ENCODE measurements at places on chromosomes 5 and 9.

DNA sequence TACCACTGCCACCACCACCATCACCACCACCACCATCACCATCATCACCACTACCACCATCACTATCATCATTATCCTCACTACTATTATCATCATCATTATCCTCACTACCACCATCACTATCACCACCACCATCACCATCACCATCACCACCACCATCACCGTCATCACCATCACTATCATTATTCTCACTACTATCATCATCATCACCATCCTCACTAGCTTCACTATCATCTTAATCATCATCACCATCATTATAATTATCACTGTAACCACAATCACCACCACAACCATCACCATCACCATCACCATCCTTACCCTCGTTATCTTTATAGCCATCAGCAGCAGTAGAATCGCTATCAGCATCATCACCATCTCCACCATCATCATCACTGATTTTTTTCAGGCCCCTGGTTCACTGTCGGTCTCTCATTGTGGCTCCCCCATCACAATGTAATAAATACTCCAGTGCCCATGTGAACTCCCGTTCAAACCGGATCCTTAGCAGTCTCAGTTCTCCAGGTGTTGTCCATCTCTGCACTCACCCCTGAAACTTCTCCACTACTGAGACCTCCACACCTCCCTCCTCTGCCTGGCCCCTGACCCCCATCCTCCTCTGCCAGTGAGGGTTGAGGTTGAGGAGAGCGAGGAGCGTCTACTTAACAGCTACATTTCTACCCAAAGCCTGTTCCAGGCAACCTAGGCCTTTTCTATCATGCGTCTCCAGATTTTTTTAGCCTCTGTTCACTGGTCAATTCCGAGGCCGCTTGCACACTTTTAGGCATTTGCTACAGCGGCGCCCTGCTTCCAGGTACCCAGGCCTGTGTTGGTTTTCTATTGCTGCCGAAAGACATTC lies 238.2 kb downstream of the PBX3 start:
- DNase-seq: no peak

DNA sequence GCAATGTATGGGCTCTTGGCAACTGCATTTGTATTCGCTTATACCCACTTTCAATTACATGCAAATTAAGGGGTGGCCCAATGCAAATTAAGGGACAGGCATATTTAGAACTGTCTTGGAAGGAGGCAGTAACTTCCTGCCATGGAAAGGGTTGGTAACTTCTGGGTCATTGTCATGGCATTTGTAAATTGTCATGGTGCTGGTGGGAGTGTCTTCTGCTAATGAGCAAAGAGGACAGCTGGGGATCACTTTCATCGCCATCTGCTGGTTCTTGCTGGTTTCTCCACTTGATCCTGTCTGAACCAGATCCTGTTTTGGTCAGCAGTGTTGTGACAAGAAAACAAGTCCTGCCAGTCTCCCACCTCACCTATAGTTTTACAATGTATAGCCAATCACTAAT lies 23.3 kb upstream of the UGT3A2 start:
- no peak for DNase-seq

- DNase-seq: peak; percentile 64
Measured at GRCh38 chr5:123549256-123549904, 37.4 kb downstream of the CSNK1G3 start.

DNA sequence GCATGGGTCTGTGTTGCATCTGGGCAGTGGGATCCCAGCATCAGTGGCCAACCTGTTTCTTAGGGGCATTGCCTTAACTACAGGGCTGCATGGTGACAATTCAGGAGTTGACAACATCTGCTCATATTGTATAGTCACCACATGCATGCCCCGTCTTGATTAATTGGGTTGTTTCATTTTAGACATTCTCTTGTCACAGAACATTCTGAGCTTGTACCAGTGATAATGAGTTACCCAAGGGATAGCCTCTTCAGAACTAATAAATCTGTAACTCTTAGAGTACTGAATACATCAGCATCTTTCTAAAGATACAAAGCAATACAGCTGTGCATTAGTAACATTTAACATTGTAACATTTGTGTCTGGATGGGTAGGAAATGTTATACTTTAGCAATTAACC lies 426.5 kb upstream of the CD180 start:
- DNase-seq: no peak

GRCh38 chr5:14134083-14134482 lies 9.1 kb upstream of the TRIO start:
- no peak for DNase-seq

- no peak for DNase-seq
Measured at GRCh38 chr5:122263352-122264030, 48.5 kb upstream of the SNCAIP start.

DNA sequence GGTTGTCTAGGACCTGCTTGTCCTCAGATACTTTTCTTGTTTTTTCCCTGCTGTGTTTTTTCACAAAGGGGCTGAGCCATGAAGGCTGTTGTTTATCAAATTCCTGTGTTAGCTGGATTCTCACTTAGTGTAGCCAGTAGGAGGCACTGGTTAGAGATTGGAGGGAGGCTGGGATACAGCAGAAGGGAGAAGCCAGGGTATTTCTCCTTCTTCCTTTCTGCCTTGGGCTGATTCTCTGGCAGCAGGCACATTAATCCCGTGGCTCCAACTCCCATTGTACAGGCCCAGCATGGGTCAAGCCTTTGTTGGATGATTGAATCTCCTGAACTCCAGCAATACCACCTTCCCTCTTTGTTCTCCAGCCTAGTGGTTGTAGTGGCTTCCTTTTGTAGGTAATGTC lies 46.4 kb upstream of the FAM170A start:
- DNase-seq: no peak

DNA sequence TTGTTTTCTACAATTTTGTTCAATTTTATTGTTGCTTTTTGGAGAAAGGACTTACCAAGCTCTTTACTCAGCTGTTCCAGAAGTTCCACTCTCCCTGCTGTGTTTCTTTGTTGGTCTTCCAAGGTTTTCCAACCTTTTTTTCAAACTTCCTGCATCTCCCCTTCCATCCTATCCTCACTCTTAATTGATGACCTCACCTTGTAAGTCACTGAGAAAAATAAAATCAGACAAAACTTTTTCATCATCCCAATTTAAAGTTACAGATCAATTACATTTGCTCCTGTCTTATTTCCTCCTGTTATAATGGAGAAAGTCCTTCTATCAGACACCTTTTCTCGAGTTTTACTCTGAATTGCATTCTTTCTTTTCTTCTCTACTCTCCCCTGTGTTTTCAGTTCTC lies 121.1 kb downstream of the DMXL1 start:
- no peak for DNase-seq

GRCh38 chr5:137078171-137078665 lies 420.9 kb downstream of the SPOCK1 start:
- DNase-seq: no peak

- DNase-seq: no peak
Measured at GRCh38 chr9:121631978-121632418, 19.4 kb upstream of the DAB2IP start.

GRCh38 chr5:143757116-143757515 lies 54.8 kb upstream of the HMHB1 start:
- DNase-seq: peak; percentile 11

- no peak for DNase-seq
Measured at GRCh38 chr5:120252839-120253238, 211.3 kb upstream of the PRR16 start.

GRCh38 chr9:135308821-135309762 lies 170.5 kb upstream of the PPP1R26 start:
- DNase-seq: no peak

DNA sequence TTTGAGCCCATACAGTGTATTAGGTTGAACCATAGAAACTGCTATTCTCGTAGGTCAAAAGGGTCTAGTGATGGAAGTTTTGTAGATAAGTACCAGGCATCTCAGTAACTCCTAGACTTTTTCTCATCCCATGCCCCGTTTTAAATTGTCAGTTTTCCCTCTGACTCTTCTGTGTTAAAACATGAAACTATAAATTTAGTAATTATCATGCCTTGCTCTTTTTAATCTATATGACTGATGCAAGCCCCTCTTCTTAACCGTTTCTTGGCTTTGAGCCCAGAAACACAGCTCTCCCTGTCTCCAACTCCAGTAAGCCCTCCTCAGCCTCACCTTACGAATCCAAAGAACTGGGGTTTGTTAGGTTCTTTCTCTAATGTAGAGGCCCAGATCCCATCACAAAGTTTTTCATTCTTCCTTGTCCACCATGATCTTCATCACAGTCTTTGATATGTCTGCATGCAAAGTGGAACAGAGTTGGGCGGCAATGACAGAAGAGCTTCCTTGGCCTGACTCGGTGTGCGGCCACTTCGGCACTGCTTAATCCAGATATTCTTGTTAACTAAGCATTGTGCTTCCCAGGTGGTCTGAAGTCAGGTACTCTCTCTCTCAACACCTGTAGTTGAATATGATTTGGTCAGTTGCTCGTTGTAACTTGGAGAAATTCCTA lies 21.1 kb downstream of the RGMB start:
- DNase-seq: no peak

DNA sequence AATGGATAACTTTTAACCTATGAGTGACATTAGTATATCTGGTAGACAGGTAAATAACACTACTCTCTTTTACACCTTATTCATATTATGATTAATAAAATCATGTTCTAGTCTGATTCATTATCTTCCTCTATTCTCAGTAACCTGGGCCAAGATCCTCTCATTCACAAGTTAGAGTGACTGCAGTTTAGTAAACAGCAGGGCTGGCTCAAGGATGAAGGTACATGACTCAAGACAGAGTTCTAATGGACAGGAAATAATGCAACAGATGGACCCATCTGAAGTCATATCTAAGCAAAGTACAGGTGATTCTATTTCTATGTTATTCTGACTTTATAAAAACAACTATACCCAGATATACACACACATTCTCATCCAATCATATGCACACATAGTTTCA lies 582.5 kb upstream of the CDH18 start:
- no peak for DNase-seq

GRCh38 chr5:5649641-5650040 lies 227.2 kb downstream of the ICE1 start:
- no peak for DNase-seq
